ENCODE measurements at places on chromosomes 7 and 10.

- no peak for DNase-seq
Measured at GRCh38 chr10:103849880-103850571, 5.3 kb downstream of the SH3PXD2A start.

GRCh38 chr7:4849390-4849789 lies 12.4 kb downstream of the PAPOLB start:
- DNase-seq = no peak

- no peak for DNase-seq
Measured at GRCh38 chr7:116417593-116418345, 81.8 kb upstream of the CAV2 start.

- no peak for DNase-seq
Measured at GRCh38 chr10:114477285-114477684, 73.0 kb upstream of the AFAP1L2 start.

DNA sequence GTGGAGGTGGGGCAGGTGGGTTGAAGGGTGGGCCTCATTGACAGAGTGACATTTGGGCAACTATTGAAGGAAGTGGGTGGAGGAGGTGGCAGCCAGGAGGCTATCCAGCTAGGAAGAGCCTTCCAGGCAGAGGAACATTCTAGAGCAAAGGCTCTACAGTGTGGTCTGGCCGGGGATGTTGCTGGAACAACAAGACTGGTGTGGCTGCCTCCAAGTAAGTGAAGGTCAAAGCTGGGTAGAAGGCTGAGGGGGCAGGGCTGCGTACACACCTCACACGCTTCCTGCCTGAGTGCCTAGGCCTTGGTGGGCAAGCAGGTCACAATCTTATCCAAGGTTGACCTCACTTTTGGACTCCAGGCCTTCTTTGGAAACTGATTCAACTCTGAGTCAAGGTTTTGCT lies 6.6 kb downstream of the CPA1 start:
- no peak for DNase-seq

GRCh38 chr7:22607180-22607579 lies 107.2 kb upstream of the STEAP1B start:
- DNase-seq = no peak

- no peak for DNase-seq
Measured at GRCh38 chr7:52992001-52992400, 43.4 kb upstream of the POM121L12 start.

Data from stimulated activated CD4-positive, alpha-beta T cell treated with anti-CD3 and anti-CD28 coated beads, Interleukin-4, amount 100 ng/mL, for 48 hours (primary cell).